ENCODE measurements at places on chromosomes 2 and 18. TPM values are rescaled to one million over a fixed set of nuclear protein-coding genes. Genes with fewer than 3 reads are reported as not detected.

NR4A2 gene
- total RNA-seq: 2.9 TPM

- H3K27me3 ChIP-seq: no peaks in the 10 kb centered on the region
- no peak for DNase-seq
- H3K4me3 ChIP-seq: no peak overlapping the region
- no peak overlapping the region for H3K27ac ChIP-seq
Observed at GRCh38 chr2:148165975-148166374, 145.1 kb downstream of the MBD5 start.

- no peak overlapping the region for H3K27ac ChIP-seq
- no peaks in the 10 kb centered on the region for H3K27me3 ChIP-seq
- no peak for DNase-seq
- no peak overlapping the region for H3K4me3 ChIP-seq
Observed at GRCh38 chr18:43222501-43222900, 54.8 kb downstream of the SYT4 start.

DNA sequence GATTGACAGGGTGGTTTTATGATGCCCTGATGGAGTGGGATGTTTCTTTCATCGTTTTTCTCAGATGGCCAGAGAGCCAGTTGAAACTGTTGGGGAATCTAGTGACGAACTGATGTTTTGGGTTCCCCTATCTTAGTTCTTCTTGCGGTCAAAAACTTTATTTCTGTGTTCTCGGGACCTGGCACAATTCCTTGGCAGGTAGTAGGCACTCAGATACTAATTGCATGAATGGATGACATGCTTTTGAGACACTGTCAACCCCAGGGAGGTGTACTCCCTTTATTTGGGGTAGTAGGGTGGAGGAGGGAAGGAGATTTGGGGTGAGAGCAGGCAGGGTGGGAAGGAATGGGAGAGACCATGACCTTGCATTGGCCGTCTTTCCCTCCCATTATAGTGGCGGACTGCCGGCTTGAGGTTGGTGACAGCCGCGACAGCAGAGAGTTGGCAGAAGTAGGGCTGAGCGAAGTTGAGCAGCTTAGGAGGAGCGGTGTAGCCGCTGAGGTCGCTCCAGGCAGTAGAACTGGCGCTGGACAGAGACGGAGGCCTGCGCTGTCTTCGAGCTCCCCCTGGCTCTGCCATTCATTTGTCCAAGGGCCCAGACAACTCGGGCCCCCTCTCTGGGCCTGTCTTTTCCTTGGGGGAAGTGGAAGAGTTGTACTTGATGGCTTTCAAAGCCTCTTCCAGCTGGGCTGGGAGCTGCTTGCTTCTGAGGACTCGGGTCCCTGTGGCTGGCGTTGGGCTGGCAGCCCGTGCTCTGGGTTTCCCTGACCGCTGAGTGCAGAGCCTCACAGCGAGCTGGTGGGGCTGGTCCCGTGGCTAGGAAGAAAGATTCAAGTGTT is 2.6 kb downstream of the TET3 start:
- no peak overlapping the region for H3K27ac ChIP-seq
- H3K4me3 ChIP-seq: peak overlapping the region; percentile 91

DNA sequence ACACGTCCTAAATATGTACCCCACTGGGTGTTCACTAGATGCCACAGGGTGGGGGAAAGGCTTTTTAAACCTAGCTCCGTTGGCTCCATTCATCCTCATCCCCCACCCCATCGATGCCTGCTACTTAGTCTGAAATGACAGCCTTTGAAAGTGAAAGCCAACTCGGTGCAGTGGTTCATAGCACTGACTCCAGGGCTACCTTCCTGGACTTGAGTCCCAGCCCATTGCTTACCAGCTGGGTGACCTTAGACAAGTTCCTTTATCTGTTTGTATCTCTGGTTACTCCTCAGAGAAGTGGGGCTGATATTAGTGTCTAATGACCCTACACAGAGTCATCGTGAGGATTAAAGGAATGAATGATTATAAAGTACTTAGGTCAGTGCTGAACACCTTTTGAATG is 24.4 kb downstream of the EHD3 start:
- H3K4me1 ChIP-seq: no peaks in the 10 kb centered on the region
- no peaks in the 10 kb centered on the region for H3K36me3 ChIP-seq
- no peaks in the 10 kb centered on the region for H3K27me3 ChIP-seq
- peak; percentile 40 for DNase-seq
- H3K4me3 ChIP-seq: no peak overlapping the region
- H3K27ac ChIP-seq: peak overlapping the region; percentile 59

COL4A4 gene
- total RNA-seq: 0.53 TPM

DTYMK gene
- 23.1 TPM for total RNA-seq

DNA sequence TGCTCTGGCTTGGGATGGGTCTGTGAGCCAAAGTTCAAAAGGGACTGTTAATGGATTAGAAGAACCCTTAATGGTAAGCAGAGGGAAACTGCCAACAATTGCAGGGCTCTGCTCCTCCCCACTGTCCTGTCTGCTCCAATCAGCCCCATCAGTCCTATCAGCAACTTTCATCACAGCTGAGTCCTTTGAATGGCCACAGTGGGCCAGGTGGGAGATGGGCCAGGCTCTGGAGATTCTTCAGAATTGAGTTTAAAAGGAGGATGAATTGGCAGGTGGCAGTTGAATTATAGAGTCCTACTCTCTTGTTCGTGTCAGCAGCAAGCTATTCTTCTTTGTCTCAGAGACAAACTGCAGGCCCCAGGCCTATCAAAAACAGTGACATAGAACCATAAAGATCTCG is 573.9 kb downstream of the EPHA4 start:
- H3K4me3 ChIP-seq: no peak overlapping the region
- no peaks in the 10 kb centered on the region for H3K4me1 ChIP-seq
- H3K36me3 ChIP-seq: no peaks in the 10 kb centered on the region
- H3K27me3 ChIP-seq: no peaks in the 10 kb centered on the region
- H3K27ac ChIP-seq: no peak overlapping the region

GRCh38 chr2:96241900-96242611 is 23.7 kb downstream of the TMEM127 start:
- H3K36me3 ChIP-seq: no peaks in the 10 kb centered on the region
- H3K4me1 ChIP-seq: peaks cover 8% of the 10 kb centered on the region
- H3K27ac ChIP-seq: peak overlapping the region; percentile 64
- H3K4me3 ChIP-seq: no peak overlapping the region
- no peaks in the 10 kb centered on the region for H3K27me3 ChIP-seq

DNA sequence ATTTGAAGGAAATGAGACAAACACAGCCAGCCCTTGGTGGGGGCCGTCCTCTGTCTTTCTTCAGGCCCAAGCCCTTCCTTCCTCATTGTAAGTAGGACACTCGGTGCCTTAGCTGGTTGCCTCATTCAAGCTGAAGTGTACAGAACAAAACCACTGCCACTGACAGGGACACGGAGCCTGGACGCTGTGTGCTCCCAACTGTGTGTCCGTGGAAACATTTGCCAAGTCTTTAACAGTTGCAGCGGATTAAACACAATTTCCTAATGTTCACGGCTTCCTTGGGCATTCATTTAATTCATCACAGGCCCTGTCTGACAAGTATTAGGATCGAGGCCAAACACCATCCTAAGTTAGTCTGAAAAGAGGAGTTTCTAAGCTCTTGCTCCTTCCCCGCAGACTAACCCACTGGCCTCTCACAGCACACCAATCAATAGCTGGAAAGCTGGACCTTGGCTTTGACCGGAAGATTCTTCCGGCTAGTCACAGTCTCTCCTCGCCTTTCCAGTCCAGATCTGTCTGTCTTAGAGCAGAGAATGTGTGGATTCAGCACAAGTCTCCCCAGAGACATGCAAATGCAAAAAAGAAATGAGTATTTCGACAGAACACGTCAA is 68.7 kb upstream of the ACSL3 start:
- no peaks in the 10 kb centered on the region for H3K36me3 ChIP-seq
- no peaks in the 10 kb centered on the region for H3K27me3 ChIP-seq
- no peak overlapping the region for H3K4me3 ChIP-seq
- H3K4me1 ChIP-seq: no peaks in the 10 kb centered on the region

DNA sequence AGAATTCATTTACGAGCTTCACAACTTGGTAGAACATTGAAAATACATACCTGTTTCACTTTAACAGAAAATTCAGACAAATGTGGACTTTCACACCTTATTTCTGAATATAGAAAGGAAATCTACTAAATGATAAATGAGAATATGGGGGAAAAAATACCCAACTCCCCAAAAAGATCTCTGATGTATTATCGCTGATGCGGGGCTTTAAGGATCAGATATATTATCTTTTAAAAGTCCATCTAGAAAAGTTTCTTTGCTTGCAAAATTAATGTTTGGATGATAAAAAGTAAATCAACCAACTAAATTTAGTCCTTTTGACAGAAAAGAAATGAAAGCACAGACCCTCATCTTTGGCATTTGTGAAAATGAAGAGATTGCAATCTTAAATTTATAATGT is 540.1 kb upstream of the CHAC2 start:
- H3K4me3 ChIP-seq: no peak overlapping the region
- no peak overlapping the region for H3K27ac ChIP-seq
- no peaks in the 10 kb centered on the region for H3K36me3 ChIP-seq
- no peaks in the 10 kb centered on the region for H3K27me3 ChIP-seq

DNA sequence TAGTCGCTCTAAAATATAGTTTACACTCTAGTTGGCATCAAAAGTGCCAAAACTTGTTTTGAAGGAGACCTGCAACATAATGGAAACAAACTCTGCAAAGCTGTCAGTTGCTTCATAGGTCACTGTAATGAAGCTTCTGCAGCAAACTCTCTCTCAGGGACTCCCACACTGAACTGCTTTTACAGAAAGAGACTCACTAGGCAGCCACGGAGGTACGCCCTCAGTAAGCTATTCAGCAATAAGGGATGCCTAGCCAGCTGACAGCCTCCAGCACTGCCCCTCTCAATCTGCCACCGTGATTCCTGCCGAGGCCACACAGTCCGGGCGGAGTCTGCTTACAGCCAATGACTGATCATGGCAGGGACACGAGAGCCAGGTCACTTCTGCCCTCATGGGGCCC is 51.1 kb downstream of the COLEC12 start:
- no peaks in the 10 kb centered on the region for H3K27me3 ChIP-seq
- H3K36me3 ChIP-seq: no peaks in the 10 kb centered on the region
- H3K4me1 ChIP-seq: no peaks in the 10 kb centered on the region
- no peak for DNase-seq

GRCh38 chr2:99431587-99432275 is 58.1 kb downstream of the REV1 start:
- H3K36me3 ChIP-seq: no peaks in the 10 kb centered on the region
- H3K27ac ChIP-seq: no peak overlapping the region
- H3K27me3 ChIP-seq: no peaks in the 10 kb centered on the region
- DNase-seq: no peak

DNA sequence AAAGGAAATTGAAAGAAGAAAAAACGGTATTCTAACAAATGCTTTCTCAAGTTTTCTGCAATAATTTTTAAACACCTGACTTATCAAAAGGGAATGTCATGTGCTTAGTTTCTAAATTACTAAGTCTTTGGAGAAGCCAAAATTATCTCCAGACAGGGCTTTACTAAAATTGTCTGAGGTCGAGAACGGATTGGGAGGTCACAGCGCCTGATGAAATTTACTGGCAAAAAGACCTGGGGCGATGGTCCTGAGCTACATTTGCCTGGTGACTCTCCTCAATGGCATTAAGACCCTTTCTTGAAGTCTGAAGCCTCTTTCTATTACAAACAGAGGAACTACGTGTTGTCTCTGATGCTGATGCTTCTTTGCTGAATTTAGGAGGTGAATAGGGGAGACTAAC is 291.8 kb upstream of the SESTD1 start:
- H3K27ac ChIP-seq: no peak overlapping the region
- no peak for DNase-seq
- no peaks in the 10 kb centered on the region for H3K27me3 ChIP-seq
- no peak overlapping the region for H3K4me3 ChIP-seq
- H3K36me3 ChIP-seq: no peaks in the 10 kb centered on the region

DNA sequence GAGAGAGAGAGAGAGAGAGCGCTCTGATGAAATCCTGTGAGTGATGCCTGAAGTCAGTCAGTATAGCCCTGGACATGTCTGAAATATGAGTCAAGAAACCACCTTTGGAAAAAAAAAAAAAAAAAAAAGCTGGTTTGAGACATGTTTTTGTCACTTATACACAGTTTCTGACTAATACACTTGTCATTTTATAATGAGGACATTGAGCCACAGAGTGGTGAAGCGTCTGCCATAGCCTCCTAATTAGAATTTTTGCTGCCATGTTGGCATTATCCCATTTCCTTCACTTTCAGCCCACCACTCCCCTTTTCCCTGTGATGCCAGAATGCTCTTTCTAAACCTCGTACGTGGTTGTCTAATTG is 15.7 kb upstream of the MYO3B start:
- H3K27me3 ChIP-seq: no peaks in the 10 kb centered on the region
- no peaks in the 10 kb centered on the region for H3K36me3 ChIP-seq
- no peak overlapping the region for H3K4me3 ChIP-seq
- H3K4me1 ChIP-seq: no peaks in the 10 kb centered on the region
- no peak for DNase-seq
- no peak overlapping the region for H3K27ac ChIP-seq

GRCh38 chr18:79940814-79941472 is 10.5 kb downstream of the SLC66A2 start:
- DNase-seq: peak; percentile 40
- no peak overlapping the region for H3K4me3 ChIP-seq
- H3K27ac ChIP-seq: no peak overlapping the region
- H3K36me3 ChIP-seq: peaks cover 29% of the 10 kb centered on the region

- H3K4me3 ChIP-seq: no peak overlapping the region
- H3K36me3 ChIP-seq: no peaks in the 10 kb centered on the region
- H3K27me3 ChIP-seq: no peaks in the 10 kb centered on the region
- H3K4me1 ChIP-seq: no peaks in the 10 kb centered on the region
- no peak for DNase-seq
Observed at GRCh38 chr18:48018851-48019250, 88.4 kb upstream of the SMAD2 start.

MC5R gene
- total RNA-seq: not detected

GRCh38 chr18:777021-777420 is 35.0 kb downstream of the YES1 start:
- DNase-seq: no peak
- H3K27me3 ChIP-seq: no peaks in the 10 kb centered on the region
- no peak overlapping the region for H3K27ac ChIP-seq
- H3K4me1 ChIP-seq: no peaks in the 10 kb centered on the region

All from Peyer's patch (tissue), 4 donors.